ENCODE measurements at places on chromosomes 4 and X. TPM values are rescaled to one million over a fixed set of nuclear protein-coding genes. Genes with fewer than 3 reads are reported as not detected.

CCDC149 gene
- 0.28 TPM for total RNA-seq

H2BW2 gene
- total RNA-seq, result not detected

- no peaks in the 10 kb centered on the region for H3K27me3 ChIP-seq
- DNase-seq, result no peak
- H3K4me1 ChIP-seq, result no peaks in the 10 kb centered on the region
- no peaks in the 10 kb centered on the region for H3K36me3 ChIP-seq
Measured at GRCh38 chr4:28075401-28075956, 1214.8 kb downstream of the STIM2 start.

POU3F4 gene
- not detected for total RNA-seq

RS1 gene
- not detected for total RNA-seq

DNA sequence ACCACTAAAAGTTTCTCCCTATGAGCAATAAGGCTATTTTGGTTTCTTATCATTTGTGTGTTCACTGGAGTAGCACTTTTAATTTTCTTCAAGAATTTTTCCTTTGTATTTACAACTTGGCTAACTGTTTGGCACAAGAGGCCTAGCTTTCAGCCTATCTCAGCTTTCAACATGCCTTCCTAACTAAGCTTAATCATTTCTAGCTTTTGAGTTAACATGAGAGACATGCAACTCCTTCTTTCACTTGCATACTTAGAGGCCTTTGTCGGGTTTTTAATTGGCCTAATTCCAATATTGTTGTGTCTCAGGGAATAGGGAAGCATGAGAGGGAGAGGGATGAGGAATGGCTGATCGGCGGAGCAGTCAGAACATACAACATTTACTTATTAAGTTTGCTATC lies 349.8 kb downstream of the OPHN1 start:
- H3K36me3 ChIP-seq, result no peaks in the 10 kb centered on the region
- no peak overlapping the region for H3K27ac ChIP-seq
- no peaks in the 10 kb centered on the region for H3K27me3 ChIP-seq
- no peak overlapping the region for H3K4me3 ChIP-seq
- DNase-seq, result no peak

DNA sequence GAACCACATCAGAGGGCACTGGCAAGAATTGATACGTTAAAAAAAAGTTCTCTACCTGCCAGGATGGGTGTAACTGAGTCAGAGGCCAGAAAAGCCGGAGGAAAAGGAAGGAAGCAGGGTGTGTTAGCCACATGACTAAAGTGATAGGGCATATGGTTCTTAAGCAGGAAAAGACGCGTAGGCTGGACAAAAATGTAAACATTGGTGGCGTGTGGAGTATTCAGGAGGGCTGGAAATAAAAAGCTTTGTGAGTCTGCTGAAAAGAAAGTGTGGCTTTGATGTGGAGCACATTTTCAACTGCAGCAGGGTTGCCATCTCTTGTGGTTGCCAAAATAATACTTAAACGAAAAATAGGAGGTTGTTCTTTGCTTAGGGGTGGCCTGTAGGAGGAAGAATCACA lies 186.5 kb upstream of the RPL34 start:
- peaks cover 33% of the 10 kb centered on the region for H3K4me1 ChIP-seq
- no peaks in the 10 kb centered on the region for H3K36me3 ChIP-seq
- no peak overlapping the region for H3K27ac ChIP-seq
- no peaks in the 10 kb centered on the region for H3K27me3 ChIP-seq

- H3K27me3 ChIP-seq, result no peaks in the 10 kb centered on the region
- no peak overlapping the region for H3K27ac ChIP-seq
- no peak for DNase-seq
- no peaks in the 10 kb centered on the region for H3K4me1 ChIP-seq
Measured at GRCh38 chr4:37964734-37965457, 4.7 kb downstream of the PTTG2 start.

GRCh38 chrX:40154853-40155588 lies 57.3 kb upstream of the BCOR start:
- H3K4me1 ChIP-seq, result no peaks in the 10 kb centered on the region
- no peaks in the 10 kb centered on the region for H3K27me3 ChIP-seq
- H3K4me3 ChIP-seq, result peak overlapping the region; percentile 56
- DNase-seq, result peak; percentile 52
- no peaks in the 10 kb centered on the region for H3K36me3 ChIP-seq
- H3K27ac ChIP-seq, result no peak overlapping the region

- H3K36me3 ChIP-seq, result no peaks in the 10 kb centered on the region
- H3K4me1 ChIP-seq, result no peaks in the 10 kb centered on the region
- no peaks in the 10 kb centered on the region for H3K27me3 ChIP-seq
- no peak overlapping the region for H3K4me3 ChIP-seq
- H3K27ac ChIP-seq, result no peak overlapping the region
- no peak for DNase-seq
Measured at GRCh38 chr4:88858752-88859151, 161.1 kb upstream of the NAP1L5 start.

DNA sequence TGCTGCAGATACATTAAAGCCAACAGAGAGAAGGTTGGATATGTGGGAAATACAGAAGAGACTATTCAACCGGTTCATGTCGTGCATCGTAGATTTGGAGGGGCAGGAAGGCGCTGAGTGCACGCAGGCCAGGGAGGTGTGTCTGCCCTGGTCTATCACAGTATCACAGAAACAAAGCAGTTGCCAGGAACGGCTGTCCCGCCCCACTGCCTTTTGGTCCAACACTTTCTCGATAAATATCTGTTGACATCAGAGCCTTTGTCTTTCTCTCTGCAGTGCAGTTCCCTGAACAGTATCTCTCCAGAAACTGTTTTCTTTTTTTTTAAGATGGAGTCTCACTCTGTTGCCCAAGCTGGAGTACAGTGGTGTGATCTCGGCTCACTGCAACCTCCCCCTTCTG lies 151.1 kb upstream of the BCOR start:
- H3K27ac ChIP-seq, result no peak overlapping the region
- peaks cover 10% of the 10 kb centered on the region for H3K4me1 ChIP-seq
- no peak overlapping the region for H3K4me3 ChIP-seq
- H3K27me3 ChIP-seq, result no peaks in the 10 kb centered on the region

PDE6B gene
- total RNA-seq, result 10.1 TPM

DNA sequence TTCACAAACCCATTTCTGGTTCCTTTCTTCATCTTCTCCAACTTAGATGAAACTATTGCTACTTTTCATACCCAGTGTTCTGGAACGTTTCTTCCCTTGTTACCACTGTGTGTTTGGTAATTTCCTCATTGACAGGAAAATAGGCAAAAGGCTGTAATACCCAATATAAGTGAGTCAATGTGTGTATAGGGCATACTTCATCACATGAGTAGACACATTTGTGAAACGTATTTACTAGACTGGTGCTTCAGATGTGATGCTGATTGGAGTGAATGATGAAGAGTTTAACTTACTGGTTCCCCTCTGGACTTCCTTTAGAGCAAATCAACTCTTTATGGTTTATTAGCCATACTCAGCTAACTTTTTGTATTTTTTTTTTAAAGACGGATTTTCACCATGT lies 195.1 kb upstream of the ATP6AP2 start:
- no peaks in the 10 kb centered on the region for H3K36me3 ChIP-seq
- no peak overlapping the region for H3K27ac ChIP-seq
- H3K4me1 ChIP-seq, result no peaks in the 10 kb centered on the region
- DNase-seq, result no peak

TKTL2 gene
- not detected for total RNA-seq

CBLL2 gene
- total RNA-seq, result not detected

SPANXB1 gene
- not detected for total RNA-seq

MAML3 gene
- 0.57 TPM for total RNA-seq

STATH gene
- not detected for total RNA-seq

- no peak overlapping the region for H3K4me3 ChIP-seq
- no peaks in the 10 kb centered on the region for H3K36me3 ChIP-seq
- no peak overlapping the region for H3K27ac ChIP-seq
- no peaks in the 10 kb centered on the region for H3K27me3 ChIP-seq
- no peak for DNase-seq
- no peaks in the 10 kb centered on the region for H3K4me1 ChIP-seq
Measured at GRCh38 chr4:113969709-113970334, 9.6 kb downstream of the ARSJ start.

GRCh38 chr4:112532267-112532666 lies 16.3 kb upstream of the NEUROG2 start:
- peaks cover 6% of the 10 kb centered on the region for H3K27me3 ChIP-seq
- no peak for DNase-seq
- H3K27ac ChIP-seq, result no peak overlapping the region
- H3K4me1 ChIP-seq, result no peaks in the 10 kb centered on the region

- DNase-seq, result no peak
- no peaks in the 10 kb centered on the region for H3K36me3 ChIP-seq
- no peak overlapping the region for H3K4me3 ChIP-seq
- H3K27me3 ChIP-seq, result no peaks in the 10 kb centered on the region
- H3K4me1 ChIP-seq, result no peaks in the 10 kb centered on the region
Measured at GRCh38 chrX:29834764-29835163, 380.6 kb upstream of the MAGEB2 start.

TSPAN7 gene
- 0.18 TPM for total RNA-seq

DNA sequence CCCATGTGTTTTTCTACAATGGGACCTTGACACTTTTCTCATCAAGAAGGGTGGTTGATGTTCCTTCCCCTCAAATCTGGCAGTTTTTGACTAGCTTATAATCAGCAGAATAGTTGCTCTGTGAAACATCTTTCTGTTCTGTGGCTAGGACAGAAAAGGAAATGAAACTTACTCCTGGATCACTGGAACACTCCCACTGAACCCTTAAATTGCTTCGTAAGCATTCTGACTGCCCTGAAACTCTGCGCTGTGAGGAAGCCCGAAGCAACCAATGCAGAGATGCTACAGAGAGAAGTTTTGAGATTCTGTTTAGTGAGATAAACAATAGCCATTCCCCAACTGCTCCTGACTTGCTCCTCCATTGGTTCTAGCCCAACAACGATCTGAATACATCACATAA lies 602.2 kb downstream of the CENPC start:
- H3K27ac ChIP-seq, result no peak overlapping the region
- no peaks in the 10 kb centered on the region for H3K27me3 ChIP-seq
- no peak for DNase-seq
- H3K4me1 ChIP-seq, result no peaks in the 10 kb centered on the region
- no peak overlapping the region for H3K4me3 ChIP-seq

- H3K4me3 ChIP-seq, result no peak overlapping the region
- no peak for DNase-seq
- no peak overlapping the region for H3K27ac ChIP-seq
- H3K27me3 ChIP-seq, result no peaks in the 10 kb centered on the region
Measured at GRCh38 chr4:53633608-53634007, 42.3 kb upstream of the LNX1 start.

SAP30 gene
- 24.8 TPM for total RNA-seq

- no peak overlapping the region for H3K27ac ChIP-seq
- peaks cover 5% of the 10 kb centered on the region for H3K4me1 ChIP-seq
- no peaks in the 10 kb centered on the region for H3K27me3 ChIP-seq
- no peak for DNase-seq
- H3K36me3 ChIP-seq, result no peaks in the 10 kb centered on the region
- H3K4me3 ChIP-seq, result no peak overlapping the region
Measured at GRCh38 chrX:20181598-20182329, 40.1 kb upstream of the EIF1AX start.

GRCh38 chr4:93994175-93994994 lies 165.8 kb downstream of the ATOH1 start:
- H3K36me3 ChIP-seq, result no peaks in the 10 kb centered on the region
- no peak for DNase-seq
- H3K4me3 ChIP-seq, result no peak overlapping the region
- no peaks in the 10 kb centered on the region for H3K27me3 ChIP-seq
- H3K27ac ChIP-seq, result no peak overlapping the region

FAM149A gene
- 0.46 TPM for total RNA-seq

KLHL2 gene
- total RNA-seq, result 25.7 TPM

NR0B1 gene
- total RNA-seq, result not detected

DNA sequence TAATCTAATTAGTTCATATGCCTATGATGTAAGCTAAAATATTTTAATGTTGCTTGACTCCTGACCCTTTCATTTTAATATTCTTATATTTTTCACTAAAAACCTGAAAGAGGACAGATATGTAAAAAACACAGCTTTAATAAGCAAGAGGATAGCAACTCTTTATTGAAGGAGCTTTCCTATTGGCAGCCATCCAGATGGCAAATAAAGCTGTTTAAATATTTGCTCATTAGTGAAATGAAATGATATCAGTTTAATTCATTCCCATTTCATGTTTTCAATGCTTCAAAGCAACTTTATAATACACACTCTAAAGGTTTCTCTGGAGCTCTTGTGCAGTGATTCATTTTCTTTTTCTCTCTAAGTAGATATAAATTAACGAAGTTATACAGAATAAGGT lies 473.4 kb downstream of the PCDH7 start:
- H3K4me3 ChIP-seq, result no peak overlapping the region
- H3K27me3 ChIP-seq, result no peaks in the 10 kb centered on the region
- H3K4me1 ChIP-seq, result no peaks in the 10 kb centered on the region
- no peak overlapping the region for H3K27ac ChIP-seq

GRCh38 chr4:127143460-127144195 lies 489.1 kb upstream of the INTU start:
- H3K4me1 ChIP-seq, result no peaks in the 10 kb centered on the region
- H3K27ac ChIP-seq, result no peak overlapping the region
- no peak for DNase-seq
- no peak overlapping the region for H3K4me3 ChIP-seq
- no peaks in the 10 kb centered on the region for H3K27me3 ChIP-seq

GRCh38 chr4:1754336-1754735 lies 33.0 kb downstream of the TACC3 start:
- no peak overlapping the region for H3K27ac ChIP-seq
- H3K36me3 ChIP-seq, result no peaks in the 10 kb centered on the region
- no peak overlapping the region for H3K4me3 ChIP-seq
- DNase-seq, result no peak
- peaks cover 12% of the 10 kb centered on the region for H3K4me1 ChIP-seq
- H3K27me3 ChIP-seq, result no peaks in the 10 kb centered on the region

DNA sequence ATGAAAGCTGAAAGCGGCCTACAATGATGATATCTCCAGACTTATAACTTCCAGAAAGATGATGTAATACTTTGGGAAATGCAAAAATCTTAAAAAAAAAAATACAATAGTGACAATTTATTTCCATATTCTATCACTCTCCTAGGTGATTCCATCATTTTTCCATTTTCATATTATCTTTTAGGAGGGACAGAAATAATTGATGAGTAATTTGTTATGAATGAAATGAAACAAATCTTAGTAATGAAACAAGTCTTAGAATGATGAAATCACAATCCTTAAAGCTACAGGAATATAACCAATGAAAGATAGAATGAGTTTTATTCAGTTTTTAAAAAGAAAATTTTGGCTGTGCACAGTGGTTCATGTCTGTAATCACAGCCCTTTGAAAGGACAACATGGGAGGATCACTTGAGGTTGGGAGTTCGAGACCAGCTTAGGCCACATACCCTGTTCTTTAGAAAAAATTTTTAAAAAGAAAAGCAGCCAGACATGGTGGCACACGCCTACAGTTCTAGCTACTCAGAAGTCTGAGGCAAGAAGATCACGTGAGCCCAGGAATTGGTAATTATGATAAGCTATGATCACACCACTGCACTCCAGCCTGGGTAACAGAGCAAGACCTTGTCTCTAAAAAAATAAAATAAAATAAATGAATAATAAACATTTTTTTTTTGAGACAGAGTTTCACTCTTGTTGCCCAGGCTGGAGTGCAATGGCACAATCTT lies 21.7 kb downstream of the CLOCK start:
- H3K4me1 ChIP-seq, result no peaks in the 10 kb centered on the region
- no peaks in the 10 kb centered on the region for H3K36me3 ChIP-seq
- no peak for DNase-seq

- H3K4me3 ChIP-seq, result no peak overlapping the region
- no peak overlapping the region for H3K27ac ChIP-seq
- no peaks in the 10 kb centered on the region for H3K36me3 ChIP-seq
- DNase-seq, result no peak
Measured at GRCh38 chrX:41912923-41913322, 10.4 kb downstream of the CASK start.

Data from CD8-positive, alpha-beta memory T cell (primary cell).